Karpas-422 (cell line): ENCODE measurements at places on chromosomes 12 and 14.

DNA sequence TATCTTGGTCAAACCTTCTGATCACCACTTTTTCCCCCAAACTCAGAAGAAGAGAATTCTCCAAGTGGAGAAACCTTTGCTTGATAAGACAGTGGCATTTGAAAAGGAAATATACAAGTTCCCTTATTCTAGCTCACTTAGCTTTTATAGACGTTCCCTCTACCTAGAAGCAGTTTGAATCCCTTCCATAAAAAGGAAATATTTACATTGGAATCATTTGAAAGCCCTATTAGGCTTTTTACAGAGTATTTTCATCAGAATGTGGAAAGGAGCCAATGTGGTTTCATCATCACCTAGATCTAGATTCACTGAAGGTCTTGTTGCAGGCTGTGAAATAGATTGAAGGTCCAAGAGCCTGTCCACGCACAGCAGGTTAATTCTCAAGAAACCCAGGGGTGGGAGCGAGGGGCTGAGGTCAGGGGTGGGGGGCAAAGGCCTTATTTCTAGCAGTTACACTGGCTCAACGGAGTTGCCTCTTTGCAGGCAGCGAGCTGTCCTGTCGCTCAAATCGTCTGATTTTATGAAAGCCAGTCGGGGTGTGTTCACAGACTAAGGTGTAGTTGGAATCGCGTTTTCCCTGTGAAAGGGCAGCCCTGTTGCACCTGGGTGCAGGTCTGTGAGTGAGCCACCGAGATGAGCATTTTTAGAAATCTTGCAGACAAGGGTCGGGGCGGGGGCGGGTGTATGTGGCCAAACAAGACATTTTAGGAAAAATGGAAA is 45.6 kb downstream of the AACS start:
- DNase-seq, result no peak

- DNase-seq, result no peak
Measured at GRCh38 chr14:38171197-38171596, 36.5 kb upstream of the SSTR1 start.

DNA sequence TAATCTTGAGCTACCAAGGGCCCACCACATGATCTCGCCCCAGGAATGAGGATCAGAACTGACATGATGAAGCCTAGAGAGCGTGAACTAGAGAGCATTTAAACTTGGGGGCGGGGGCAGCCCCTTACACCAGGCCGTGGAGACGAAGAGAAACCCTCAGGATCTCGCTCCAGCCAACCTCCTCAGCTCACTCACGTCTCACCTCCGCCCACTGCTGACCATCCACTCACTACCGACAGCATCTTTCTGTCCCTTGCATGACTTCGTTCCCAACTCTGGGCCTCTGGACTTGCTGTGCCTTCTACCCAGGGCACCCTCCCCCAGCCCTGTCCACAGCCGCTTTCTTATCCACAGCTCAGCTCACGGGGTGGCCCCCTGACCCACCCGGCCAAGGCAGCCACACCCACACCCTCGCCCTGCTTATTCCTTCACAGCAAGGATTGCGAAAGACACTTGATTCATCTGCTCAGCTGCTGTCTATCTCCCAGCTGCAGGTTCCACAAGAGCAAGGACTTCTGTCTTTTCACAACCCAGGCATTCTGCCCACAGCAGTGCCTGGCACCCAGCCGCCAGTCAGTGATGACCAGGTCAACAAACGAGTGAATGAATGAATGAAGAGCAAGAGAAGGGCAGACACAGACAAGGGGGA is 6.4 kb downstream of the STX2 start:
- no peak for DNase-seq

DNA sequence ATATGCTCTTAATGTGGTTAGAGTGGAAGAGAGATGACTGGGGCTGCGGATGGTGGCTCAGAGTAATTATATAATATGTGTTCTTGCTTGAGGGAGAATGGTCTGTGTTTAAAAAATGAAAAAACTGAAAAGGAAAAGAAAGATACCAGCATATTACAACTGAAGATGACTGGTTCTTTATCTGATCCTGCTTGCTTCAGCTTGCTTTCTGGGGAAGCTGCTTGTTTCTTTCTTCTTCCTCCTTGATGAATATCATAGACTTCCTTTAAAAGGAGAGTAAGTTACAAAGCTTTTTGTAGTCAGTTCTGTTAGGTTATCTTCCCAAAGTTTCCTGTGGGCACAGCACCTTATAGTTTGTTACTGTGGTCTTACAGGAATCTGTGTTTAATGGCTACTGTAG is 210.9 kb downstream of the ERC1 start:
- DNase-seq, result no peak

DNA sequence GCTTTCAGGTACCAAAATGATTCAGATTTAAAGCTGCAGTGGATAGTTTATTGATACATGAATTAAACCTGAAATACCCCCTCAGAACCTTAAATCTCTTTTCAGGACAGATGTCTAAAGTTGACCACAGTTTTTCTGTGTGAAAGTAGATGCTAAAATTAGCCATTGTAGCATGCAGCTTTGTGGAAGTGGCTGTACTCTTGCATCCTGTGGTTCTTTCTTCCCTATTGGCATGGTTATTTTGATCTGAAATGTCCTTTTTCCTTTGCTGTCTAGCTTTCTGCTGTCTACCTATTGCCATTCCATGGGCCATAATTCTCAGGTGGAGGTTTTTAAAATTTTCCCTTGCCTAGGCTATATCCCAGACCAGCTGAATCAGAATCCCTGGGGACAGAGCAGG is 455.6 kb downstream of the ZFP36L1 start:
- DNase-seq, result no peak

DNA sequence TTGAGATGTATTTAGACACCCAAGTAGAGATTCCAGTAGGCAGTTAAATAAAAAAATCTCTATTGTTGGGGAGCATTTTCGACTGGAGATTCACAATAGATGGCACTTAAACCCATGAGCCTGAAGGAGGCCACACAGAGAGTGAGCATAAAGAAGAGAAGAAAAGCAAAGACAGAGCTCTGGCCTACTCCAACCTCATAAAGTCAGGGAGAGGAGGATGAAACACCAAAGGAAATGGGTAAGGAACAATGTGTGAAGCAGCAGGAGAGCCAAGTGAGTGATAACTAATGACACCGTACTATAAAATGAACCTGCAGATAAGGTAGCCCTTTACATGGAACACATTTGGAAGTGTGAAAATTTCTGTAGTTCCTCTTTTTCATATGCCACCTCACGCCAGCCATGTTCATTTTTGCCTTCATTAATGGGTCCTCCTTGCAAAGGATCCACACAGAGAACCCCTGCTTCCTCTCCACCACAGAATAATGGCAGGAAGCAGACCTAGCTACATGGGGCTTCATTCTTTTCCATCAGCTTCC is 150.0 kb upstream of the SYT10 start:
- DNase-seq, result no peak

GRCh38 chr12:129185855-129186254 is 332.6 kb downstream of the GLT1D1 start:
- DNase-seq, result no peak

DNA sequence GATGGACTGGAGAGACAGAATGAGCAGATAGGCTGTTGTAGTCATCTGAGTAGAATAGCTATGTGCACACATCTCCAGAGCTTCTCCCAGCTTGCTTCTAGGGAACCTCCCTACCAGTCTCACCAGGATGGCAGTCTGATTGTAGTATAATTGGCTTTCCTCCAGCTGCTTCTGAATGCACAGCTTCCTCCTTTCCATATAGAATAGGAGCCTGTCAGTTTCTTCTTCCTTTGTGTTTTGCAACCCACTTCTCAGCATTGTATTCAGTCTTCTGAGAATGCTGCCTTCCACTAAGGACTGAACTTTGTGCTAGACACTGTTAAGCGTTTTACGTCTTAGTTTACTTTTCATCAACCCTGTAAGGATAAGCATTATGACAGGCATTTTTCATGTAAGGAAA is 2.2 kb upstream of the CSAD start:
- DNase-seq, result no peak

GRCh38 chr14:94779713-94780112 is 9.8 kb upstream of the GSC start:
- DNase-seq, result no peak

GRCh38 chr14:79100578-79100977 is 930.4 kb downstream of the NRXN3 start:
- DNase-seq, result no peak

DNA sequence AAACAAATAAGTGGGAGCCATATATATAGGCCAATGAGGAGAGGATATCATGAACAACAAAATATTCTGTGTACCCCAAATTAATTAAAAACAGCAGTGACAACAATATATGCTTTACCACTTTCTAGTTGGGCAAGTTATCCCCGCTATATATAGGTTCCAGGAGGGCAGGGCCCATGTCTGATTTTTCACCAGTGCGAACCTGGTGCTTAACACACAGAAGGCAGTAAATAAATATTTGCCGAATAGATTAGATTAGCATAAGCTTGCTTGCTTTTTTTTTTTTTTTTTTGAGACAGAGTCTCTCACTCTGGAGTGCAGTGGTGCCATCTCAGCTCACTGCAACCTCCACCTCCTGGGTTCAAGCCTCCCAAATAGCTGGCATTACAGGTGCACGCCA is 3.4 kb upstream of the MIP start:
- no peak for DNase-seq

- no peak for DNase-seq
Measured at GRCh38 chr12:95003921-95004272, 400 bp upstream of the NDUFA12 start.

DNA sequence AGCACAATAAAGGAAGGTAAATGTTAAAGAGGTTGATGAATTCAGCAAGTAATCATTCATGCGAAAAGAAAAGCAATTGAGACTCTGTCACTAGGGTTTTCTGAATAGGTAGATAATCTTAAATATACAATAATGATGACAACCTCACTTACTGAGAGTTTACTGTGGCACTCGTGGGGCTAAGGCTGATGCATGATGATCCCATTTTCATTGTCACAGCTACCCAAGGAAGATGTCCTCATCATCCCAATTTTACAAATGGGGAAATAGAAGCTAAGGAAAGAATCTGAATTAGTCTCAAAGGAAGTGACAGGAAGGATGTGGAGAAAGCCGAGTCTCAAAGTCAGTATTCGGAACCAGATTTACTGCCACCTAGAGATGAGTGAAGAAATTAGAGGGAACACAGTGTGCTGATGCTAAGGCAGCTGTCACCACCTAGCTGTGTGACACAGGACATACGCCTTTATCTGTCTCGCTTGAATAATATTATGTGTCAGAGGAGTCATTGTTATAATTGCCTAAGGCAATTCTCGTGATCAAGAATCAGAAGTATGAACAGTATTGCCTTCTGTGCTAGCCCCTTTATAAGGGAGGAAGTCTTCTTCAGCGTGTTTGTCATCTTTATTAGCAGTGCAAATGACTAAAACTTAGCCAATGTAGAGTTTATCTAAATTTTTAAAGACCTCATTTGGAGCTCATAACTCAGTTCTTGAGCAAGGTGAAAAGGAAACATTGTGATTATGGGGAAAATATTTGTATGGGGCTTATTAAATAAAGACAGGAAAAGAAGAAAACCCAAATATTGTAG is 63.2 kb downstream of the ERGIC2 start:
- DNase-seq, result peak; percentile 80

DNA sequence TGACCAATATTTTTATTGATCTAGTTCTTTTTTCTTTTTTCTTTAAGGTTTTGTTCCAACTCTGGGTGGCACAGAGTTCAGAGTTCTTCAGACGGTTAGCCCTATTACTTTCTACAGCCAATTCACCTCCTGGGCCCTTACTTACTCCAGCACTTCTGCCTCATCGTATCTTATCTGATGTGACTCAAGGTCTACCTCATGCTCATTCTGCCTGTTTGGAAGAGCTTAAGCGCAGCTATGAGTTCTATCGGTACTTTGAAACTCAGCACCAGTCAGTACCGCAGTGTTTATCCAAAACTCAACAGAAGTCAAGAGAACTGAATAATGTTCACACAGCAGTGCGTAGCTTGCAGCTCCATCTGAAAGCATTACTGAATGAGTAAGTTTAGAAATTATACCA is 64.7 kb downstream of the VEZT start:
- no peak for DNase-seq

GRCh38 chr12:34604227-34604626 is 581.9 kb downstream of the ALG10 start:
- no peak for DNase-seq

GRCh38 chr12:128425666-128426331 is 158.8 kb downstream of the TMEM132C start:
- DNase-seq, result no peak

GRCh38 chr14:82562881-82563280 is 1029.2 kb upstream of the SEL1L start:
- no peak for DNase-seq

DNA sequence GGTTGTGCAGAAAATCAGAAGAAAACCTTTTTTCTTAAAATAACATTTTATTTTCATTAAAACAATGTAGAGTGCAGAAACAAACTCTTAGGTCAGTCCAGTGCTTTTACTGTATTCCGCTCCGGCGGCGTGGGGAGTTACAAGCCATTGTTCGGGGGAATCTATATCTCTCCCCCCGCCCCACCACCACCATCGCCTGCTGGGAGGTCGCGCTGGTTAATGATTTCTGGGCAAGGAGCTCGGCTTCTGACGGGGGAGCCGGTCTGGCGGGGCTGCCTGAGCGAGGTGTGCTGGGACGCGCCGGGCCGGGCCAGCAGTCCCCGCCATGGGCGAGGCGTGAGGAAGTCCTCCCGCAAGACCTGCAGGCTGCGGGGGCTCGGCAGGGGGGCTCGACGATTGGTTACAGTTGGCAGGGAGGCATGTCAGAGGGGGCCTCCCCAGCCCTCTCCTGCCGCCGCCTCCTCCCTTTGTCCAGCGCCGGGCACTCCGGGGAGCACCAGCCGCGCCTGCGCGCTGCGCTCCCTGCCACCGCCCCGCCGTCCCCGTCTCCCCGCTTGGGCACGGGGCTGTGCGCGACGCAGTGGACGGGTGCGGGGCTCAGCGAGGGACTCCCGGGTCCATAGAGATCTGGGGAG is 1.0 kb upstream of the DUSP6 start:
- DNase-seq, result peak; percentile 77
